ENCODE measurements at places on chromosomes 5 and 9. TPM values are rescaled to one million over a fixed set of nuclear protein-coding genes. Genes with fewer than 3 reads are reported as not detected.

The CDK9 gene
- 58.7 TPM for polyA plus RNA-seq

The HINT1 gene
- polyA plus RNA-seq, result 311 TPM

The CCIN gene
- 0.59 TPM for polyA plus RNA-seq

GRCh38 chr9:121294151-121294743, 26.3 kb downstream of the GSN start:
- no peak for DNase-seq

DNA sequence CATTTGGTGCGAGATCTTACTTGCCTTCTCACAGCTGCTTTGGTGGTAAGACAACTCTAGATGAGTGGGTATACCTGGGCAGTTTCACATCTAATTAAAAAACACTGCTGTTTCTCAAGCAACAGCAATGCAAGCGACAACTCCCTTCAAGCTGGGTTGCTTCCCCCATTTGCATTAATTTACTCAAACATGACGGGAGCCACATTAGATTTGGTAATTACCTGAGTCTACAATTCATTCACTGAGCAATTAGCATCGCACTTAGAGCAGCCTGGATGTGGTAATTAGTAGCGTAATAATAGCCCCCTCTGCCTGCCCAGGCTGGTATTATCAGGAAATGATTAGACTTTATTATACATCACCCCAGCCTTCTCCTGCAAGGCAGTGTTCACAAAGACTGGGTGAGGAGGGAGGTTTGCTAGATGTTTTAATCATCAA, 73.4 kb downstream of the FBXO38 start:
- no peak for DNase-seq

DNA sequence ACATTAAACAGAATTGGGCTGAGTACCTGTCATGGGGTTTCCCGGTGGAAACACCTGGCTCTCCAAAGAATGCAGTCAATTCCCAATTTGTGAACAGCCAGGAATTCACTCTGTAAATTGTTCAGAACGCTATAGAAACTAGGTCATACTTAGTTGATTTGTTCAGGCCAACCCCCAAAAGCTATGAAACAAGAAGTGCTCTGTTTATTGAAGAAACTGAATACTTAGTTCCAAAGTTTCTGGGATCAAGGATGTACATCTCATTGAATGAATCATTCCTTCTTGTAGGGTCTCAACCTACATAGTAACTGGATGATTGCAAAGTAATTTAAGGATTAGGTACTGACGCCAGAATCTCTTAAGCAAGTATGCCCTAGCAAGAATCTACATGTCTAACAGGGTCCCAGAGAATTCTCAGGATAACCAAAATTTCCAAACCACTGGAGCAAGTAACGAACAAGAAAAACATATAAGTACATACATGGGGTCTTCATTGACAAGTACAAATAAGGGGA, 659 bp upstream of the TUSC1 start:
- DNase-seq, result no peak

DNA sequence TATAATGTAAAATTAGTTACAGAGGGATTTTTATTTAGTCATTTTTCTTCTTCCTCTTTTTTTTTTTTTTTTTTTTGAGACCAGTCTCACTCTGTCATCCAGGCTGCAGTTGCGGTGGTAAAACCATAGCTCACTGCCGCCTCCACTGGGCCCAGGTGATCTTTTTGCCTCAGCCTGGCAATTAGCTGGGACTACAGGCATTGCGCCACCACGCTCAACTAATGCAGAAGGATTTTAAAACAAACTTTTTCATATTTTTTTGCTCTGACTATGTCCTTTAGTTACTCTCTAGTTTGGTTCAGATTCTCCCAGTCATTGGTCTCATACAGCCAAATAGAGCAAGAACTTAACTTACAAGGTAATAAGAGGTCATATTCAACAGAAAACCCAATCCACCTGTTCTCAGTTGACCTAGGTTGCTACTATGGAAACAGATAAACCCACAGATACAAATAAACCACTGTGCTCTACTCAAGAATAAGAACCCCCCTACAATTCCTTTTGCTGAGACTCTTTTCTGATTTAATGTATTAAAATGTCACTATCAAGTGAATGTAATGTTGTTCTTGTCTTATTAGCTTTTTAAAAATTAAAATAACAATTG, 50.1 kb upstream of the TTC39B start:
- DNase-seq, result no peak

DNA sequence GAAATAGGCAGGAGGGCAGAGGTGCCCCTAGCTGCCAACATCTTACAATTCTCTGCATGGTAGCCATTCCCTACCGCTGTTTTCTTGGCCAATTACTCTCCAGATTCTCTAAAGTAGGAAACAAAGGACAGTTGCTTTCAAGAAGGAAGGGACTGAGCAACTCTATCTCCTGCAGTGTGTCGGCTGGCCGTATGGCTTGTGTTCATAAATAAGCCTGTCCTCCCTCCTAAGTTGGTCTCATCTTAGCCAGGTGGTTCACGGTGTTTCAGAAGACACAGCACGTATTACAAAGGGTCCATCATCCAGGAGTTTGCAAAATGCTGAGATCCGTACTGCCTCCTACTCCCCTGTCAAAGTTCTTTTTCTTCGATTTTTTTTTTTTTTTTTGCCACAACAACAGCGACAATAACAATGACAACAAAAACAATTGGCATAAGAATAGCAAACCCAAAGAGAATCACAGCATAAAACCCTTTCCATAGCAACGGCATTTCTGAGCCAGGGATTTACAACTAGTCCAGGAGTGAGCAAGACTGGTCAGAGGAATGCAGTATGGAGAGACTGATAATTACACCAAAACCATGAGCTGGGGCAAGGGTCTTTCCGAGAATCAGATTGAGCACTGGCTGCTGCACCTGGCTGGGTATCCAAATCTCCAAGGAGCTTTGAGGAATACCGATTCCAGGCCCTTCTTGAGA, 212.8 kb downstream of the SLIT3 start:
- no peak for DNase-seq

DNA sequence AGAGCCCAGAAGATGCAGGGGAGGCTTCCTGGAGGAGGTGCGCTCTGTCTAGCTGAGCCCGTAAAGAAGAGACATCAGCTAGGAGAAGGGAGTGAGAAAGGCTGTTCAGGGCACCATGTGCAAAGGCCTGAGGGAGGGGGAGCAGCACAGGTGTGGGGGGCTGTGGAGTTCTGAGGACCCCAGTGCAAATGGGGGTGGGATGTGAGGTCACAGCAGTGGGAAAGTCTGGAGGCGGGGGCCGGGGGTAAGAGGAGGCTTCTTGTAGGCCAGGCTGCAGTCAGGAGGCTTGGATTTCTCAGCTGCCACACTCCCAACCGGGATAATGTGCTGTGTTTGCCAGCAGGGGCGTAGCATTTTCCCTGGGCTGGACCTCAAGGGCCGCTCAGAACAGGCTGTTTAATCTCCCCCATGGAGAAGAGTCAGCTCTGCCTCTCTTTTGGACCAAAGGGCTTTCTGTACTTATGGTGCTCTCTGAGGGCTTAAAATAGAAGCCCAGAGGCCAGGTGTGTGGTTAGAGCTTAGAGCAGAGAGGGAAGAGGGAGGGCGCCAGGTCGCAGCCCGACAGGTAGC, 5.7 kb downstream of the NEURL1B start:
- DNase-seq, result no peak

- no peak for DNase-seq
These were observed 28.1 kb downstream of the PDE6A start for GRCh38 chr5:149916334-149917072.

All from hindlimb muscle (tissue), 1 donor.